Activated CD8-positive, alpha-beta memory T cell treated with anti-CD3 and anti-CD28 coated beads, Interleukin-2, amount 50 U/mL, for 4 hours (primary cell): ENCODE measurements at places on chromosomes 16 and 17.

- DNase-seq: no peak
These were observed 13.3 kb downstream of the IRX5 start for GRCh38 chr16:54944002-54944401.

- DNase-seq: peak; percentile 37
These were observed 11.5 kb downstream of the EPOP start for GRCh38 chr17:38663125-38663751.

- no peak for DNase-seq
These were observed 1208.4 kb upstream of the CDH8 start for GRCh38 chr16:63244631-63245030.

DNA sequence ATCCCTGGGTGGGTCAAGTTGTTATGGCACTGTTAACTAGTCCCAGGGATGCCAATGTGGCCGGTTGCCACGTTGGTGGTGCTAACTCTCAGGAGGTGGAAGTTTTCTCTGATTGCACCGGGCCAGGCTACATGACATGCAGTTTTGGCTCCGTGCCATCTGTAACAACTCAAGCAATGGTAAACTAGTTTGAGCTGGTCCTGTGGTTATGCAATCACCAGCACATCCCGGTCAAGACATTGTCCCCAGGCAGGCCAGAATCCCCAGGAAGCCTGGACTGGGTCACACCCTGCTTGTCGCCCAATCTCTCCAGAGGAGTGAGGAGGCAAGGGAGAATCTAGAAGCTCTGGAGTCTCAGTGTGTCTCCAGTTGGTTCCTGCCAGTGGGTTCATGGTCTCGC lies 10.1 kb upstream of the CCL17 start:
- DNase-seq: no peak

DNA sequence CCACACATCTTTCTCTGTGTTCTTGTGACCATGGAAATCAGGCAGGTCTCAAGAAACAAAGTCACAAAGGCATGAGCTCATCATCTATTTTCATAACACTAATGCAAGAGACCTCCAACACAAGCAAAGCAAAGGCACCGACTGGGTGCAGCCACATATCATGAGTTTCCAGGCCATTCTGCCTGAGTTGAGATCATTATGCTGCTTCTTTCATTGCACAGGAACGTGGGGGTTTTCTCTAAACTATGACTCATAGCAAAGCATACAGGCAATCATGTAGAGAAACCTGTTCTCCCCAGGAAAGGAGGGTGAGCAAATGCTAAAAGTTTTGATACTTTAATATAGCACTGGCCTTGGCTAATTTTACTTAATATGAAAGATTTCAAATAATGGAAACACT lies 60.7 kb downstream of the GRIN2A start:
- DNase-seq: no peak

DNA sequence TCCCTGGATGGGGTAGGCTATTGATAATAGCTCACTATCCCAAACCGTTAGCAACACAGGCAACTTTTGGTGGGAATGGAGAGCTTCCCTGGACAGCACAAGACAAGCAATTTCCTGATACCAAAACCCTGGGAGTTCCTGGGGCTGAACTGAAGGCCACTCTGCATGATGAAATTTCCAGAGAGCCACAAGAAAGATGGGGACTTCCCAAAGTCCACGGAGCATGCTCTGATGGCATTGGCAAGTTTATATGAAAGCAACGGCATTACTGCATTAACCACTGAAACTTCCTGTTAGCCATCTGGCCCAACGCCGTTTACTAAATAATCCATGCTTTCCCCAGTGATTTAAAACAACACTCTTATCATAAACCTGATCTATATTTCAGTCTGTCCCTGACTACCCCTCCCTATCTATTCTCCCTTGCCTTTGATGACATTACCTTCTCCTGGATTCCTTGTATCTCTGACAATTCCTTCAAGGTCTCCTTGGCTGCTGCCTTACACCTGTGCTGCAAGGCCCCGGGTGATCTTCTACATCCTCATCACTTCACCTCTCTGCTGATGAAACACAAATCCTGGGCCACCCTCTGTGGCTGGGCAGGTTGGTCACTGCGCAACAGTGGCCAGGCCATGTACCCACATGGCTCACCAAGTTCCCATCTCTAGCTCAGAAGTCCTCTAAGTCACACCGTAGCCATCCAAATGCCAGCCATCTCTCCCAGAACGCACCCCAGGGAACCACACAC lies 108.5 kb upstream of the RCVRN start:
- DNase-seq: no peak

- DNase-seq: no peak
These were observed 9.5 kb downstream of the NCBP3 start for GRCh38 chr17:3836551-3836950.

DNA sequence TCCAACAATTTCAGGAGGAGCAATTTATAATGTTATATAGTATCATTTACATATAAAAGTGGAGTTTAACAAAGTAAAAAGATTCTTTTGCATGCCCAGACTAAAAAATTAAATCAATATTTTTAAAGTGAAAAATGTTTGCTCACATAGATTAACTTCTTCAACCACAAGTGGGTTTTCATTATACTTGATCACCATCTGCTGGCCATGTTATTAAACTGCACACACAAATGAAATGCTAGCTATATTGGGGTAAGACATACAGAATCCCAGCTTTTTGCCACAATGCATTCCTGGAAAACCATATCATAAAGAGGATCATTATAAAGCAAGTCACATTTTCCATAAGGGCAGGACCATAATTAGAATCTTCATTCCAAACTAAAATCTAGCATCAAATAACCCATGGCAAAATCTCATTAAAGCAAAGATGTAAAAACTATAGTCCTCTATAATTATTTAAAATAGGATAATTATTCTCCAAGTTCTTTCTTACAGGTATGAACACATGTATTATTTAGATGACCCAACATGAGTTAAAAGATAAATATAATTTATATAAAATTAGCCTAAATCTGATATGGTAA lies 26.3 kb downstream of the CEP112 start:
- DNase-seq: no peak

- DNase-seq: no peak
These were observed 21.1 kb downstream of the MINK1 start for GRCh38 chr17:4854111-4854681.

DNA sequence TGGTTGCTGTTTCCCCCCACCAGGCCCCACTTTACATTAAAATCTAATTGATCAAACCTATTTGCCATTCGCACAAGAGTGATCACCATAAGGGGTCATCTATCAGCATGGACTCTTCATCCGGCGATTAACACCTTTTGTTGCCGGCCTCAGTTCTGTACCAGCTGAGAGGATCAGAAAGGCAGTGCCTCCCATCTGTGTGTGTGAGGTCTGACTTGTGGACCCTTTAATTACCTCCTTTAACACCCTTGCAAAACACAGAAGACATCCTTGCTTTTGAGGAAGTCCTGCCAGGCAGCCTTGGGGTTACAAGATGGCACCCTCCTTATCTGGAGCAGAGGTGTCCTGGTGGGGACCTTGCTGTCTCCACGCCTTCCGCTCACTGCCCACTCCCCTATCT lies 77.2 kb upstream of the IRX3 start:
- no peak for DNase-seq

GRCh38 chr16:31371619-31372484 lies 16.9 kb downstream of the ITGAX start:
- no peak for DNase-seq

GRCh38 chr16:47715442-47716083 lies 254.4 kb downstream of the PHKB start:
- no peak for DNase-seq

GRCh38 chr17:51245535-51245934 lies 14.3 kb downstream of the MBTD1 start:
- DNase-seq: no peak

GRCh38 chr16:81427219-81427618 lies 17.4 kb upstream of the CMIP start:
- no peak for DNase-seq

DNA sequence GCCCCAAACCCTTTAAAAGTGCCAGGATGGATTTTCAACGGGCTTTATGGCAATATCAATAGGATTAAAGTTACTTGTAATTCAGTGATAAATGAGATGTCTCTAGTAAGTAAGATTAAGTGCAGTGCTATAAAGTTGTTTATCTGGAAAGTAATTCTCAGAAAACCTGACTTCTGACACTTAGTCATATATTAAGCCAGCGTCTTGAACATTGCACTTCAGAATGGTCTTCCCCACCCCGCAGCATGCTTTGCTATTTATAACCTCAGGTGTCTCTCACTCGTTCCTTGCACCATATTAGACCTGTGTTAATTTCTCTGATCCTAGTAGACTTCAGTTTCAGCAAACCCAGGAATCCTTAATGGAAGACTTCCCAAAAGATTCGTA lies 2.1 kb upstream of the MAF start:
- DNase-seq: no peak

GRCh38 chr16:47358816-47359215 lies 102.0 kb downstream of the ITFG1 start:
- no peak for DNase-seq

- no peak for DNase-seq
These were observed 36.1 kb downstream of the MIS12 start for GRCh38 chr17:5522476-5522875.

DNA sequence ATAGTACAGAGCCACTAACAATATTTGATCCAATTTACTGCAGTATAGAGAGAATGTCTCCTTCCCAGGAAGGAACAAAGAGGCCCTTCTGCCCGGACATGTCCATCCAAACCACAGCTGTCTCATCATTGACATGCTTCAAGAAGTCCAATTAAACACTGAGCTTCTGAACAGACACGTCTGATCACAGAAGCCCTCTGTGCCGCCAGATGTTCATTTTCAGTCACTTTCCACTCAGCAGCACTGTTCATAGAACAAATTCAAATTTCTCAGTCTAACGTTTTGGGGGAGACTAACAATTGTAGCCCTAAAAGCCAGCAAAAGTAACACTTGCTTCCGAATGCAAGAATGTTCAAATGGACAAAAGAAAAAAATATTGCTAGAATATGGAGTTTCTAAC lies 15.3 kb downstream of the ZC3H7A start:
- no peak for DNase-seq

DNA sequence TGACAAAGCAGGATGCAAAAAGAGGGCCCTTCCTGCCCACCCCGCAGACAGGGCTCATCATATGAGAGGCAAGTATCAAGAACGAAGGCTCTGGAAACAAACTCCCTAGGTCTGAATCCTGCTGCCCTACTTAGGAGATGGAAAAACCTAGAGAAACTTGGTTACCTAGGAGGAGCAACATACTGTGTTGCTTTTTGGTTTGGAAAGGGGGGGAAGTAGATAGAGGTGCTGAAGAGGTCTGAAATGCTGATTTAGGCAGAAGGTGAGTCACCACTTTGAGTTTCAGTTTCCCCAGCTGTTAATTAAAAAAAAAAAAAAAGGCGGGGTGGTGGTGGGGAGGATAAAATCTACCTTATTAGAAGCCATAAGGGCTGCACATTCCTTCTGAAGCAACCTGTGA lies 1.5 kb downstream of the N4BP1 start:
- DNase-seq: no peak

- no peak for DNase-seq
These were observed 2.8 kb downstream of the NOS2 start for GRCh38 chr17:27797390-27798091.

GRCh38 chr16:1610899-1611632 lies 806 bp downstream of the IFT140 start:
- no peak for DNase-seq

DNA sequence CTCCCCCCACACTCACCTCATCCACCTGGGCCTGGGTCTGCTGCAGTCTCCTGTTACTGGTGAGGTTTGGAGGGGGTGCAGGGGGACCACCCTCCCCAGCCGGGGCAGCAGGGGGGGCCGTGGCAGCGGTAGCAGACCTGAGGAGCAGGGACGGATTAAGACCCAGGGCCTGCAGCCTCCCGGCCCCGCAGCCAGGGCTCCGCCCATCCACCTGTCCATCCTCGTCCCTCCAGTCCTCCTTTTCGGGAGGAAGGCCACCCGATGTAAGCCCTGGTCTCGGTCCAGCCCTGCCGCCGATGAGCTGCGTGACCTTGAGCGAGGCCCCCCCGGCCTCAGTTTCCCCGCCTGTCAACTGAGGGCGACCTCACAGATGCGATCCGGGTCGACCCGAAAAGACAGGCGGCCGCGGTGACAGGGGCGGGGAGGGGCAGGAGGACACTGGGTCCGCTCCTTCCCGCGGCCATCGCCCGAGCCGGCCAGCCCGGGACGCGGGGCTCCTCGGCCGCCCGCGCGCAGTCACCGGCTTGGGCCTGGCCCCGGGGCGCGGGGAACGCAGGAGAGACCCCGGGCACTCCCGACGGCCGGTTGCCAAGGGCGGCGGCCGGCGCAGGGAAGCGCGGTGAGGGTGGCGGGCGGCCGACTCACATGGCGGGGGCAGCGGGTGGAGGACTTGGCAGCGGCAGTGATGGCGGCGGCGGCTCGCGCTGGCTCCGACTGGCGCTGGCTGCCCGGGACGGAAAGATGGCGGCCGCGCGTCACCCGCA lies at the start of gene VAMP2:
Gene VAMP2 (minus strand): TSS at position 716 of the 764 bp plus-strand sequence. CDS start 69 bp downstream, at position 647.
- peak; percentile 83 for DNase-seq
